NCI-H146 (cell line): ENCODE measurements at places on chromosomes 7 and 10.

DNA sequence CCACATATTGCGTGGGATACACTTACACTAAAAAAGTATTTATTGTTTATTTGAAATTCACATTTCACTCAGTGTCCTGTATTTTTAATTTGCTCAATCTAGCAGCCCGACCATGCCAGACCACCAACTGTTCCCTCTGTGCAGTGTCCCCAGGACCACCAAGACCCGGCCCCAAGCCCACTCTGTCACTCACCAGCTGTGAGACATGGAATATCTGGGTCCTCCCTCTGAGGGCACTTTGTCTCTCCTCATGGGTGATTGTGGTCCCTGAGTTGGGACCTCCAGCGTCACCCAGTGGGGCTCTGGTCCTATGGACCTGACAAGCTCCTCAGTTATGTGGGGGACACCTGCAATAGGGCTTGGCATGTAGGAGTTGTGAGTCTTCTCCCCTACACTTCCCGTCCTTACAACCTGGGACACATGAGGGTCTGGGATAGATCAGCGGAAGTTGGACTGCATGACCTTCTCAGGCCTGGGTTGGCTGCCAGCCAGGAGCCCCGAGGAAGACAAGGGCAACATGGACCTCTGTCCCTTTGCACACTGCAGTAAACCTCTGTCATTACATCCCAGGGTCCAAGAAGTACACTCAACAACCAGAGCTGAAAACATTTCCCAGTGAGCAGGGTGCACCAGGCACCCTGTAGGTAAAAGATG, 12.1 kb downstream of the C10orf71 start:
- no peak for DNase-seq

GRCh38 chr7:7654964-7655715, 14.6 kb downstream of the UMAD1 start:
- DNase-seq = no peak

DNA sequence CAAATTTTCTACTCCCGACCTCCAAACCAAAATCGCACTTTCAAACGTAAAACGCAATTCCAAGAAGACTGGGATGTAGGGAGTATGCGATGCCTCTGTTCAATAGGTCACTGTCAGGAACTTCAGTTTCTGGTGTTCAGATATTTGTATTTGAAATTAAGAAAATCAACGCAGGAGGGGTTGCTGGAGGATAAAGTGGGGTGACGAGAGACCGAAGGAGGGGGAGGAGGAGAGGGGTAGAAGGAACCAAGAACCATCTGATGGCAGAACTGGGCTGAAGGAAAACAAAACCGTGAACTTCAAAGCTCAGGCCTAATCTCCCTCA, 293.8 kb upstream of the NFE2L3 start:
- no peak for DNase-seq

GRCh38 chr7:32618987-32619386, 123.7 kb downstream of the AVL9 start:
- DNase-seq = no peak

DNA sequence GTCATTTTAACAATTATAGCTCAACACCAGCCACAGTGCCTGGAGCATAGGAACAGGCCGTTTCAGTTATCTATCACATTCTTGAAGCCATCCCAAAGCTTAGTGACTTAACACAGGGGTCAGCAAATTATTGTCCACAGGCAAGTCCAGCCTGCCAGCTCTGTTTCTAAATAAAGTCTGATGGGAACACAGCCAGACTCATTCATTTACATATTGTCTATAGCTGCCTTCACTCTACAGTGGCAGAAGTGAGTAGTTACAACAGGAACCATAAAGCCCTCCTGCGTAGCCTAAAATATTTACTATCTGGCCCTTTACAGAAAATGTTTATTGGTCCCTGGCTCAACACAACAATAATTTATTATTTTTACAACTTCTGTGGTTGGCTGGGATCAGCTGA, 407.5 kb upstream of the AUTS2 start:
- no peak for DNase-seq

- DNase-seq = no peak
Measured at GRCh38 chr10:47255033-47255813, 44.8 kb upstream of the GDF10 start.

- DNase-seq = no peak
Measured at GRCh38 chr10:117550076-117550475, 7.5 kb downstream of the EMX2 start.

DNA sequence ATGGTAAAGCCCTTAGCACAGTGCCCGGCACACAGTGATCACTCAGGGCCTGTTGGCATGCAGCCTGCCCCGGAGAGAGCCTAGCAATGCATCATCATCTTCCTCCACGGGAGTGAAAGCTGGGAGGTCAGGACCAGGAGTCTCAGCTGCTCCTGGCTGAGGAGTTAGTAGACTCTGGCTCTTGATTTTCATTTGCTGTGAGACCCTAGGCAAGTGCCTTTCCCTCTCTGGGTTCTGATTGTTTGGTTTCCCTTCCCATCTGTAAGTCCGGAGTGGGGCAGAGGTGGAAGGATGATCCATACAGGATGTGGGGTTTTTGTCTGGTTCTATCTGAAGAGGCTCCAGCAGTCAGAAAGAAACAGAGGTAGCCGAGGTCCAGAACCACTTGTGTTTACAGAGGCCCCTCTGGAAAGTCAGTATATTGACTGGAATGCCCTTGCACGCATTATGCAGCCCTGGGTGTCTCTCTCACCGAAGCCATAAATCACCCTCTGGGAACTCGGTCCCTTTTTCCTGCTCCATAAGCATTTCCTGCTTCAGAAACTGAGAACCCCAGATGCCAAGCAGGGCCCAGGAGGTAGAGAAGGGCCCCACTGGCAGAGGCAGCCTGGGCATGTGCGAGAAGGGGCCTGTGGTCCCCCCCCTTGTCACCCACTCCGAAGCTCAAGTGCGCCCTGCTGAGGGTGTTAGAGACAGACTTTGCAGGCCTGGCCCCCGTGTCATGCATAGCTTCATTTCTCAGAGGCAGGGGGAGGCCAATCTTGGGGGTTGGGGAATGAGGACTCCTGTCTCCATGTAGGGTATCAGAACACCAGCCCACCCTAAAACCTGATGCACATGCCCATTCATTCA, 8.5 kb downstream of the UNC5B start:
- no peak for DNase-seq

DNA sequence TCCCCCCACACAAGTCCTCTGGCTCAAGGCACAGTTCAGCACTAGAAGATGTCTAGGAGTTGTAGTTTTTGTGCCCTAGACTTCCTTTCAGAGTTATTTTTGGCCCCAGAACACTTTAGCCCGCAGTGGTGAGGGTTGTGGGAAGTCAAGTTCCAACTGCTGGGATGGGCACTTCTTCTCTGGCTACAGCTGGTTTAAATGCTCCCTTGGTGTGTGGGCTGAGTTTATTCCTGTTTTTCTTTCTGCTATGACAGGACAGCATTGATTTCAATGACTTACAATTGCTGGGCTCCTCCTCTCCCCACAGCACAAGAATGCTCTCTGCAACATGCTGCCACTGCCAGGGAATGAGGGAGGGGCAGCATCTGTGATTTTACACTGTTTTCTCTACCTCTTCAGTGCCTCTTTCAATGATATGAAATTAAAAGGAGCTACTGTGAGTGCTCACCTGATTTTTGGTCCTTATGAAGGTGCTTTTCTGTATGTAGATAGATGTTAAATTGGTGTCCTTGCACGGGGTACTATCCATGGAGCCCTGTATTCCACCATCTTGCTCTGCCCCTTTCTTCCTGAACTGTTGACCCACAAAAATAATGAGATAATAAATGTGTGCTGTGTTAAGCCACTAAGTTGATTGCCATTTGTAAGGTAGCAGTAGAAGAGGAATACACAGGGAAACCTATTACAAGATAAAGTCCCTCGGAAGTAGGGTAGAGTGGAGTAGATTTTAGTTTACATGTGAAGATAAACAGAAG, 56.3 kb downstream of the SLC13A1 start:
- no peak for DNase-seq

DNA sequence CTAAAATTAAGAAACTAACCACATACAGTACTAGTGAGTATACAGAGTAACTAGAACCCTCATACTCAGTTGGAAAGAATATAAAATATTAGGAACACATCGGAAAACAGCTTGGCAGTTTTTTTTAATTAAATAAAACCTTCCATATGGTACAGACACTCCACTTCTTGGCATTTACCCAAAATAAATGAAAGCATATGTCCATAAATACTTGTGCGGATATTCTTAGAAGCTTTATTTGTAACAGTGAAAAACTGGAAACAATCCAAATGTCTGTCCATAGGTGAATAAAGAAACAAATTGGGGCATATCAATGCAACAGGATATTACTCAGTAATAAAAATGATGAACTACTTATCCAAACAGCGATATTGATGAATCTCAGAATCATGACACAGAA, 410.0 kb downstream of the HTR7 start:
- no peak for DNase-seq

- DNase-seq = peak; percentile 81
Measured at GRCh38 chr7:18086165-18087025, 58.7 kb upstream of the PRPS1L1 start.

DNA sequence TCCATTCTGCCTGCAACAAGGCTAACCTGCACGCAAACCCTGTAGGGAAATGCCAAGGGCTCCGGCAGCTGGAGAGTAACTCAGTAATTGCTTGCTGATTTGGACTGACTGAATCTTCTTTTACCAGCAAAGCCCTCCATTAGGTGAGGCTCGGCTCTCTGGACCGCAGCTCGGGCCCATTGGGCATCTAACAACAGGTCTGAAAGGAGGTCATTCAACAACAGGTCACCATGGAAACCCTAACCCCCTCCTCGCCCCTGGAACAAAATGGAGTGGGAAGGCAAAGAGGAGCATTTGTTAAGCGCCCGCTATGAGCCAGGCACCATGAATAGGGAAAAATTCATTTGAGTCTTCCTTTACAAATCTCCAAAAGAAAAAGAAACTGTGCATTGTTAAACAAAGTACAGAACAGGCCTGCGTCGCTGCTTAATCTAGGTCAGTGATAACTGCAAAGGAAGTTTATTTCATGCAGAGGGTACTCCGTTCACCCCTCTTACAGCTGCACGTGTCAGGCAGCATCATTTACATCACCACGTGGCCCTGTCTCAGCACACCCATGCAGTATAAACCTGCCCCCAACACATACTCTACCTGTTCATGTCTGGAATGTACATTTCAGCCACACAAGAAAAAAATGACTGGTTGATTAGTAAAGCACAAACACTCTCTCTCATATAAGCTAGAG, 248.8 kb upstream of the NEBL start:
- no peak for DNase-seq

DNA sequence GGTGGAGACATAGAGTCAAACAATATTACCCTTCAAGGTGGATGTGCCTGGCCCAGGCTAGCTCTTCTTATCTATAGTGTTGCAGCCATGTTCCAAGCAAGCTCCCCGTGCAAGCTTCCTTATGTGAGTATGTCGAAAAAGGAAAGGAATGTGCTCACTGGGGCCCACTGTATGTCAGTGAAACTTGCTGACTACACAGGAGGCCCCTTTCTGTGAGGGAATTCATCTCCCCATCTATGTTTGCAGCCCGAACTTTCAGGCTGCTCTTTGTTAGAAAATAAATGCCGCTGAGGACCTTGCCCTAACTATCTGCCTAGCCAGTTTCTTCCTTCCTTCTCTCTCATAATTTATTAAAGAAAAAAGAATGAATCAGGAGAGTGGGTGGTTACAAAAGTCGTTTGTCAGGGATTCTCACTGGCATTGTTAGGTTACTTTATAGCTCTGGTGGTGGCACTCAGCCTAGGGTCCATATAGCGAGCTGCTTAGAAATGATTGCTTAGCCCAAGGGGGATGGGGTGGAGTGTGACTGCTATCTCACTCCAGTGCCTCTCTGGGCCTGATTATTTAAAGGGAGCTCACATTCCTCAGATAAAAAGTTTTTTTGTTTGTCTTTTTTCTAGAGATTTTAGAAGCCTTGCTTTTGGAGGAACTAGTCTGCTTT, 302.1 kb downstream of the ABCA13 start:
- DNase-seq = no peak

DNA sequence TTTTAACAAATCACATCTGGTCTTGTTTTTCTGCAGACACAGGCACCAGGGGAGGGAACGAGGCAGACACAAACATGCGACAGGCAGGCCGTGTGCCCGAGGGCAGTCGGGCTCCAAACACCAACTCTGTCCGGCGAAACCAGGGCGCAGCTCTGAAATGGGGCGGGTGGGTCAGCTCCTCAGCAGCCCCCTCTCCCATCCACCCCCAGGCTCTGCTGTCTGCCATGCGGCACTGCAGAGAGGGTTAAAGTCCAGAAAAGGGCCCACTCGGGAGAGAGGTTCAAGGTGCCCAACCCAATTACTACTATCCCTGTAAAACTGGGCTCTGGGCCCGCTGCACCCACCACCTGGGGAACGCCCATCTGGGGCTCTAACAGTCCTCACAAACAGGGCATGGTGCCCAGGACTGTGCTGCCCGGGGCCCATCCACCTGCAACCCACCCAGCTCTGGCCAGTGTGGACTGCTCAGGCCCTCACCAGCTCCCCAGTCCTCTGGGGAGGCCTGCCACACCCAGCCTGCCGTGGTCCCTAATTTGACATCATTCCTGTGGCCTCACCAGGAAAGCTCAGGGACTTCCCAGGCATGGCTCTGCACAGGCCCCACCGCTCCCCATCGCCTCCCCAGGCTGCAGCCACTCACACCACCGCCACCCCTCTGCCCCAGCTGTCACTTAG, 18.7 kb downstream of the YKT6 start:
- no peak for DNase-seq

GRCh38 chr7:157709531-157710251, 372.9 kb downstream of the DNAJB6 start:
- no peak for DNase-seq

GRCh38 chr10:42802876-42803275, 20.3 kb downstream of the BMS1 start:
- no peak for DNase-seq

DNA sequence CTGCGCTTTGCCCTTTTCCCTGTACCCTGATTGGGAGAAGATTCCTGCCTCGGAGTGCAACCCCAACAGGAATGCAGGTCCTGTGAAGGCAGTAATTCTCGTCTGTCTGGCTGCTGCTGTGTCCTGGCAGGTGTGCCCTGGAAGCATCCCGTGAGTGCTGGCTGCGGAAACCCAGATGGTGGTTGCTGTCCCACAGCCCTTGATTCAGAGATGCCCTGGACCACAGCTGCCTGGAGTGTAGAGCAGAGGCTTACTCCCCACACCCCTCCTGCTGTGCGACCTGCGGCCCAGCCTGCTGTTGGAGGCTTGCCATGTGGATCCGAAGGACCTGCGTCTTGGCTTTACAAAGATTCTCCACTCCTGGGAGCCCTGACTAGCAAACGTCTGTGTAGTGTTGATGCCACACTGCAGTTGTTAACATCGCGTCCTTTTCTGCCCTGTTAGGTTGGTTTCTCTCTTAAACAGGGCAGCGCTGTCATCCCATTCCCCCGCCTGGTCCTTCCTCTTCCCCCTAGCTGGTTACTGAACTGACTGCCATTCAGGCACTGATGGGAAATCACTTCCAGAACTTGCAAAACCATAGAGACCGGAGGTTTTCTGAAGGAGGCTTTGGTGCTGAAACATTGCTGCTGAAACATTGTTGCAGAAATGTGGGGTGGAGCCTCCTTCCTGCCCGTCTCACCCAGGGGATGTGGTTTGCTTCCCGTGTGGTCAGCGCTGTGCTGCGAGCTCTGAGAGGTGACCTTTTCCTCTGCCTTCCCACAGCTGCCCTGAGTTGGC, 53.3 kb downstream of the DNAJB6 start:
- no peak for DNase-seq

GRCh38 chr10:25257646-25258045, 82.8 kb downstream of the GPR158 start:
- DNase-seq = no peak

- no peak for DNase-seq
Measured at GRCh38 chr10:96541921-96542320, 28.2 kb upstream of the TLL2 start.

GRCh38 chr10:3658766-3659165, 126.2 kb downstream of the KLF6 start:
- peak; percentile 87 for DNase-seq
